Activated T-cell treated with anti-CD3 and anti-CD28 coated beads for 1 hour (primary cell): ENCODE measurements at places on chromosomes 3 and 15.

DNA sequence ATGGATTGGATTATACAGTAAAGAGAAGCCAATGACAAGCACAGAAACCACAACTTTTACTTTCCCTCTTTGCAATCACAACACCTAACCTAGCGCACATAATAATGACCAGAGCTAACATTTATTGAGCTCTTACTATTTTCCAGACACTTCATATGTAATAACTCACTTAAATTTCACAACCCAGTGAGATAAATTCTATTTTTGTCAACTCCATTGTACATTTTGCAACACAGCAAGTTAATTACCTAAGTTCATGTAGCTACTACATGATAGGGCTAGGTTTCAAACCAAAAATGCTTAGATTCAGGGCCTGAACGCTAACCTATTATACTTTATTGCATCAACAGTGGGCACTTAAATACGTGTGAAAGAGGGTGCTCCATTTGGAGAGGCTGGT is 89.5 kb downstream of the GADL1 start:
- DNase-seq: no peak

DNA sequence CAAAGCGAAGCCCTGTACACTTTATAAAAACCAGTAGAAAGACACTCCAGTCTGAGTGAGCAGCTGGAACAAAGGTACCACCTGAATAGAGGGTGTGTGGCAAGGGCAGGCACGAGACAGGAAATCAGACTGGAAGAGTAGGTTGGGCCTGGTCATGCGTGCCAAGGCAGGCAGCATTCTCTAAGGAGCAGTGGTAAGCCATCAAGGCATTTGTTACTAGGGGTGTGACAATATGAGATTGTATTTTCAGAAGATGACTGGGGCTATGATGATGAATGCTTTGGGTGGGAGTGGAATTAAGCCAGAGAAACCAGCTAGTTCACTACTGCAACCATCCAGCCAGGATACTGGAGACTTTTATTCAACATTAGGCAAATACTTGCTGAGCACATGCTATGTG is 5.0 kb downstream of the JMJD7 start:
- no peak for DNase-seq

DNA sequence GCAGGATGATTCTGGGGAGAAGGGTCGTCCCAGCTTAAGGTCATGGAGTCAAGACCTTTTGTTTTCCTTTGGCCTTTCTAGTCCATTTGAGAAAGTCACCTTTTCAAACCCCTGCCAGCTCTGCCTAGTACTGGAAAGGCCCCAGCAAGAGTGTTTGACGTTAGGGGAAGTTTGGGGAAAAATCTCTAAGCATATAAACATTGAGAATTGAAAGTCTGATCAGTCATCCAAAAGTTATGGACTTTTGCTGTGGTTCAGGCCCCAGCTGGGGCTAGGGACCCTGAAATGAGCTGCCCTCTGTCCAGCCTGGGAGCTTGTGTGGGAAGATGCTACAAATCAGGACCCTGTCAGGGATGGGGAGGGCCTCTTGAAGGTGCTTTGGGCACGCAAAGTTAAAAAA is 21.6 kb downstream of the SLC6A6 start:
- no peak for DNase-seq

DNA sequence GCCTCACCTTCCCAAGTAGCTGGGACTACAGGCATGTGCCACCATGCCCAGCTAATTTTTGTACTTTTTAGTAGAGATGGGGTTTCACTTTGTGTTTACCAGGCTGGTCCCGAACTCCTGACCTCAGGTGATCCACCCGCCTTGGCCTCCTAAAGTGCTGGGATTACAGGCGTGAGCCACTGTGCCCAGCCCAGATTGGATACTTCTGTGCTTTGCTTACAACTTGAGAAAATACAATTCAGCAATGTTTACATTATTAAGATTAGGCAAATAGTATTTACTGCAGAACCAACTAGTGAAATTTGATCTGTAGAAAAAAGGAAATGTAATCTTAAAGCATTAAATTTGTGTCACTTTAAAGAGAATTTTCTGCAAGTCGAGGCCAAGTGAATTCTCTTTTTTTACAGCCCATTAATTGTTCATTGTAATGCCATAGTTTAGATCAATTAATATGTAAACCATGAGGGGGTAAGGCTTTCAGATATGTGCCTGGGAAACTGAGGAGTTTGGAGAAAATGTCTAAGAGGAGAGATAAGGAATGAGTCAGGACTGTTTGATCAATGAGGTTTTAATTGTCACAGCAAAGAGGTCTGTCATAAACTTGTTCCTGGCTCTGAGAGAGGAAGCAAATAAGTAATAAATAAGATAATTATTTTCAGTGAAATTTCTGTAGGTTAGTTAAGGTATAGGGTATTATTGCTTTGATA is 15.3 kb downstream of the PYDC2 start:
- no peak for DNase-seq

GRCh38 chr3:50388720-50389413 is 29.5 kb upstream of the TMEM115 start:
- DNase-seq: no peak

GRCh38 chr3:184561913-184562877 is 610 bp downstream of the EPHB3 start:
- DNase-seq: no peak

- no peak for DNase-seq
These were observed 6.9 kb downstream of the ATXN7 start for GRCh38 chr3:63870615-63871005.

GRCh38 chr15:82108489-82109078 is 62.8 kb upstream of the MEX3B start:
- peak; percentile 56 for DNase-seq

DNA sequence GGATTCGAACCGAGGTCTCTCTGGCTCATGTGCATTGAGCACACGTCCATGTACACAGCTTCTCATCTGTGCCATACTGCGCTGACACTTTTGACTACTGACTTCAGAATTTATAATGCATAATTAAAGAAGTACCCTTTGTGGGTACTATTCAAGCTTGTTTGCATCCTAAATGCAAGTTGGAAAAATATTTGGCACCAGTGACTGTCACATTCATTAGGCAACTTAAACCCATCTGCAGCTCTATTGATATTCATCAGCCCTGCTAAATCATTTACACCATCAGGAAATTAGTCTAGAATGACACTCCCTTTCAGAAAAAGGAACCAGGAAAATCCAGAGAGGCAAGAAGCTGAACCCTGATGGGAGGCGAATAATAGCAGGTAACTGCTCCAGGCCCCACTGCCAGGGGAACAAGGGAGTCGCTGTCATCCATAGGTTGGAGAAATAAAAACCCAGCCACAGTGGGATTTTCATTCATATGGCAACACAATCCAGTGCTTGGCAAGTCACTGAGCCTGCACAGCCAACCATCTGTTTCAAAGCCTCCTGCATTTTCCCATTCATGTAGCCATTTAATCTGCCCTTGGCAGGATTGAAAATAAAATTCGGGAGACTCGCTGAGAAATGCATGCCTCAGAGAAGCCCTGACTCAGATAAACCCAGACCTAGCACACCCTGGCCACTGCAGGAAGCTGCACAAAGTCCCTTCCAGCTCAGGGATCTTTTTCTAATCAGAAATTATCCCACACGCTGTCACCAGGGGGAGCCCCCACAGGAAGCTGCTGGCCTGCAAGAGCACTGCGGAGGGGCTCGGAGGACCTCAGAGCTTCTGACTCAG is 103.0 kb upstream of the VEPH1 start:
- DNase-seq: peak; percentile 42

- DNase-seq: no peak
These were observed 54.8 kb upstream of the HES1 start for GRCh38 chr3:194080913-194081800.

GRCh38 chr3:122786066-122786465 is 7.6 kb downstream of the HSPBAP1 start:
- DNase-seq: no peak

GRCh38 chr15:29887721-29888120 is 65.5 kb upstream of the TJP1 start:
- DNase-seq: no peak

- DNase-seq: no peak
These were observed 20.1 kb upstream of the VWA5B2 start for GRCh38 chr3:184209146-184209923.

DNA sequence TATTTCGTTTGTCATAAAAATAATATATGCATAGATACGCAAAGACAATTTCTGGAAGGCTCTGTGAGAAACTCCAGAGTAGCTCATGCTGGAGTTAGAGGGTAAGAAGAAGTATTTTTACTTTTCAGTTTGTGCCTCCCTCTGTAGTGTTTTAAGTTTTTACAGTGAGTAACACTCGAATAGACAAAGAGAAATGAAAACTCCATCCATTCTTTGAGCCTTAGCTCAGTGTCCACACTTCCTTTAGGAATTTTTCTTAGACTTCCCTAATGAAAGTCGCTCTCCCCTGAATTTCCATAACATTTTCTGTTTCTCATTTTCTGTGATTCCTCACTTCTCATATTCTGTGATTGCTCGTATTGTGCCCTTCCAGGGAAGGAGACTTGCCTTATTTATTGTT is 2.1 kb downstream of the BLOC1S6 start:
- DNase-seq: no peak

DNA sequence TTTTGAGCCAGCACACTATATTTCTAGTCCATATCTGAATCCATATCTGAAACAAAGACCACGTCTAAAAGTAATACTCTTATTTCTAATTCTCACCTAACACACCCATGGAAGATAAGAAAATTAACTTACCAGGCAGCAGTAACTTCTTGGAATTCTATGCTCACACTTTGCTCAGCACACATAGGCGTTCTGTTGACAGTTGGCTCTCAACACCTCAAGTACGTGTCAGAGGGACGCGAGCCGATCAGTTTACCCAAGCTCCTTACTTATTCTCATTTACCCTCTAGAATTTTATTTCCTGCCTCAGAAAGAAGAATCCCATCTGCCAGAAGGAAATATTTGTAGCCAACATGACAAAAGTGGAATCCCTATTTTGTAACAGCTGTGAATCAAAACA is 911.9 kb downstream of the FHIT start:
- no peak for DNase-seq
